ENCODE measurements at places on chromosomes 5 and 9.

DNA sequence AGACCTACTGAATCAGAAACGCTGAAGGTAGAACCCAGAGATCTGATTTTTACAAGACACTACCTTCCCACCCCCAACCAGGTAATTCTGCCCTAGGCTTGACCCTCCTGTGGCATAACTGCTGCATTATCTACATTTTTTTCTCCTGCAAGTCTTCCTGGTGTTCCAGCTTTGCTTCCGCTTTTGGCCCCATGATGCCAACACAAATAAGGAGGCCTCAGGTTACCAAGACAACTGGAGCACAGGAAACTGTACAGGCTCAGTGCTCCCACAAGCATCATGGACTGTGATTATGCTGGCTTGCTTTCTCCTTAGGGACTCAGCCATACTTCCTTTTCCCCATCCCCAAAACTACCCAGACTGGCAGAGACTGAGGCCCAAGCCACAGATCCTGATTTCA, 6.6 kb upstream of the MSMP start:
- no peak for DNase-seq

GRCh38 chr5:125559296-125559695, 812.9 kb upstream of the ZNF608 start:
- no peak for DNase-seq

GRCh38 chr9:129936222-129936621, 101.0 kb downstream of the USP20 start:
- no peak for DNase-seq

GRCh38 chr9:34456746-34457145, 1.6 kb downstream of the FAM219A start:
- no peak for DNase-seq

DNA sequence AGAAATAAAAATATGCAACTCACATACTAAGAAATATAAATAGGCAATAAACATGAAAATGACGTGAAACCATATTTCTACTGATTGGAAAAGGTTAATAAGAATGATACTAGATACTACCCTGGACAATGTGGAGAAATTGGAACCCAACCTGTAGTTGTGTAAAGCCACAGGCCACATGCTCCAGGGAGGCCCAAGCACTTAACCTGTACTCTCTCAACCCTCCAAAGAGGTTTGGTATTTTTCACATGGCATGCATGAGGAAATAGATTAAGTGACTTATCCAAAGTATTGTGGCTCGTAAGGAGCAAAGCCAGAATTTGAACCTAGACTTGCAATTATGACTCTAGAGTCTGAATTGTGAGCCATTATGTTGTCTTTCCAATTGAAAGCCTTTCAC, 13.4 kb downstream of the LIFR start:
- DNase-seq = no peak

- no peak for DNase-seq
Observed at GRCh38 chr5:93603793-93604643, 21.0 kb downstream of the NR2F1 start.

- no peak for DNase-seq
Observed at GRCh38 chr5:147688656-147689356, 93.7 kb downstream of the JAKMIP2 start.
